ENCODE measurements at places on chromosomes 4 and X.

- DNase-seq, result no peak
Observed at GRCh38 chrX:118347131-118347530, 1.2 kb downstream of the WDR44 start.

DNA sequence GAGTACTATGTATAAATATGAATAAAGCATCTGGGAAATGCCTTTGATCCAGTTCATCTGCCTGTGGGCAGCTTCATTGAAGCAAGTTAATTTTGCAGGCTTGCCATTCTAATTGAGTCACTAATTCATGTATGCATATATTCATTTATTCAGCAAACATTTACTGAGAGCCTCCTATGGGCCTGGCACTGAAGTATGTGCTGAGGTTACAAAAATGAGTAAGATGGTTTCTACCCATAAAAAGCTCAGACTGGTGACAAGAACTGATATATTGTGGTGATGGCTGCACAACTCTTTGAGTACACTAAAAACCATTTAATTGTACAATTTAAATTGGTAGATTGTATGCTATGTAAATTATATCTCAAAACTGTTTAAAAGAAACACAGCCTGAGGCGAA is 1.1 kb upstream of the MRPL1 start:
- no peak for DNase-seq

DNA sequence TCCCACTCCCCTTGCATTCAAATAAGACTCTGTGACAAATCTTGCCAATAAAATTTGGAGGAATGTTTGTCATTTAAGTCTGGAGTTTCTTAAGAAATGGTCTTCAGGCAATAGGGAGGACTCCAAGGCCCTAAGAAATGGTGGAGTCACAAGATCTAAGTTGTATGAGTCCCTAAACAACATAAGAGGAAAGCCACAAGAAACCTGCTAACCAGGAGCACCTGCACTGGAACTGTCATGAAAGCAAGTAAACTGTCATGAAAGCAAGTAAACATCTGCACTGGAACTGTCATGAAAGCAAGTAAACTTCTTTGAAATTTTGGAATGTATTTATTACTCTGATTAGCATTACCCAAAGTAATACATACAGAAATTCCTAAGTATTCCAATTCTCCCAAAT is 3.5 kb downstream of the CNOT6L start:
- no peak for DNase-seq

DNA sequence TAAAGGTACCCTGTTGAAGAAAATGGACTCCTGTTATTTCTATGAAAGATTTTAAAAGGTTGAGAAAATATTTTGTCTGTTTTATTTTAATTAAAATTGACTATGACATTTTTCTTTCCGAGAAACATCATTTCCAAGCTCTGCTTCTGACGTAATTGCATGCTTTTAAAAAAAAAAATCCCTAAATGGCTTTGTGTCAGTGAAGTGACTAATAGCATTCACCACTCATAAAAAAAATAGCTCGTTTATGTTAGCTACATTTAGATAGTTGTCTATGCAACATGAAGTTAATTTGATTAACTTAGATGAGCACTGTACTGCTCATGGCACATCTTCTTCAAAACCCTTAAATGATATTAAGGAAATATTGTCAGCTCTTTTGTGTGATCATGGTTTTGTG is 105.1 kb upstream of the KLHL13 start:
- no peak for DNase-seq

DNA sequence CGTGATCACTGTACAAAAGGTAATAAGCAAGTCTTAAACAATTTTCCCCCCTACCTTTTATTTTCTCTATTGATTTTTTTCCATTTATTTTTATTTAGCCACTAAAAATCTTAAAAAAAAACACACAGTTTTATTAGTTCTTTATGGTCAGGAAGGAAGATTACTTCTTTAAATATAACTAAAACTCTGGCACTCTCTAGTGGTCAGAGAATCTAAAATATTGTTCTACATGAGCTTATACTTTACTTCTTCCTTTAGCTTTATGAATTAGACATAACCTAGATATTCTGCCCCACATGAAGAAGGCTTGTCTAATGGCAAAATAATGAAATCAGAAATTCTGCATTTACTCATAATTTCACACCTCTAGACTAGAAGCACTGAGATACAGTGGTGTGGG is 135.2 kb downstream of the PDE5A start:
- no peak for DNase-seq

DNA sequence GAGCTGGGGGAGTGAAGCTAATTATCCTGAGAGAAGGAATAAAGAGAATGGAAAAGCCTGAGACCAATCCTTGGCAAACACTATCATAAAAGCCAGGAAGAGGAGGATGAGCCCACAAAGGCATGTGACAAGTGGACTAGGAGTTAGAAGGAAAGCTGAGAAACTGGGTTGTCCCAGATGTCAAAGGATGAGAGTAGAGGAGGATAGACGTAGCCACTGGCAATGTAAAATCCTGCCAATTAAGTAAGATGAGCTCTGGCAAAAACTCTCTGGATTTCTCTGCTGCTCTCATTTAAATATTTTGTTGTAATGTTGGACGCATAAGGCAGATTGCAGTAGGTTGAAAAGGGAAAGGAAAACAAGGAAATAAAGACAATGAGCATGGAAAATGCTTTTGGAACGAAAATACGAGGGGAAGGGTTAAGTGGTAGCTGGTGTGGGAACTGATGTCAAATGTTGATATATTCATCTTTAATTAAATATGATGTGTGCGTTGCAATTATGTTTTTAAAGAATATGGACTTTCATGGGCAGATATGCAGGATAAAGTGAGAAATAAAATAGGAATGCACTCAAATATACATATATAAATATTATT is 14.2 kb upstream of the VEGFC start:
- no peak for DNase-seq

DNA sequence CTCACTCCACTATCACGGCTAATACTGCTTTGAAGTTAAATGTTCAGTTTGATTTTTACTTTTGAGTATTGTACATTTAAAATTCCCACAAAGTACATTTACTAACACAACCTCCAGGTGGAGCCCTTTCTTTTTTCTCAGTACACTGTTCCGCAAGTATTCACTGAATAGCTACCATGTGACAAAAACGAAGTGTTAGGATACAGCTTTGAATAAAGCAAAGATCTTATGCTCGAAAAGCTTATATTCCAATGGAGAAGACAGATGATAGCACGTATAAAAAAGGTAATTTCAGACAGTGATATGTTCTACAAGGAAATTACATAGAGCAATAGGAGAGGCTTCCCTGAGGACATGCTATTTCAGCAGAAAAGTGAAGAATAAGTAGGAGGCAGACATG is 60.7 kb upstream of the ABCG2 start:
- peak; percentile 59 for DNase-seq

GRCh38 chrX:81957900-81958545 is 756.1 kb downstream of the SH3BGRL start:
- no peak for DNase-seq

DNA sequence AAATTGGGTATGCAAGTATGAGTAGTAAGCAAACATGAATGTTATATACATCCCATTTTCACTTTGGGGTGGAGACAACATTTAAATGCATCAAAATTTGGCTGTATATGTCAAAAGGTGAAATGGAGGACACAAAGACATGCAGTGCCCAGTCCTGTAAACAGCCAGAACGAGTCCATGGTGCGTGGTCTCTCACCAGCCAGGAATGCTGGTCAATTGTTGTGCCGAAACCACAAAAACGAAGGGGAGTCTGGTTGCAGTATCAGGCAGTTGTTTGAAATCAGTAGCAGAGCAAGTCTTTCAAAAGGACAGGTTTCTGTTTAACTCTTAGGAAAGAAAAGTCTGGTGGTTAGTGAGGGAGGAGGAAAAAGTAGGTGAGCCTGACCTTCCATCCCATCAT is 22.3 kb upstream of the RNF150 start:
- DNase-seq, result no peak

GRCh38 chrX:53281963-53282695 is 745 bp upstream of the IQSEC2 start:
- peak; percentile 73 for DNase-seq

DNA sequence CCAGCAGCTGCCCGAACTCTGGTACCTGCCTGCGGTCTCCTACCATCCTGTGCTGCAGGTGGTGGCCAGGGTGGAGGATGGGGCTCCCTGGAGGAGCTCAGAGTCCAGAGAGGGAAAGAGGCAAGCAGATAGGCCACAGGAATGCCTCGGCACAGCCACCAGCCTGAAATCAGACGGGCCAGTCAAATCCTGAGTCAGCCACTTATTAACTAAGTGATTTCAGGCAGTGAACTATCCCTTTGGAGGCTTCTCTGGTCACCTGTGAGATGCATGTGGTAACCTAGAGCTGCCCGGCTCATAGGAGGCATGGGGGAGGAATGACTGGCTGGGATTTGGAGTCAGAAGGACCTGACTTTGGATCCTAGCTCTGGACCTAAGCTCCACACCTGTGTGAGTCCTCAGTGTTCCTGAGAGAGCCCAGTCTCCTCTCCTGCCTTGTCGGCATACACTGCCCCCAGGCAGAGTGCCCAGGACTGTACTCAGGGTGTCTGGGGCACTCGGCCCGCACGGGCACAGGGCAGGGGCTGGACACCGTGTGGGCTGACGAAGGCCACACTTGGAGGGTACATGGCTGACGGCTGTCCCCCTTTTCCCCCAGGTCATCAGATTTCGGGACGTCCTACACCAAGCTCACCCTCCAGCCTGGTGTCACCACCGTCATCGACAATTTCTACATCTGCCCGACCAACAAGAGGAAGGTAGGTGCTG is 96.4 kb upstream of the PSAPL1 start:
- no peak for DNase-seq

GRCh38 chr4:161188578-161188977 is 975.2 kb downstream of the FSTL5 start:
- no peak for DNase-seq

- no peak for DNase-seq
Observed at GRCh38 chr4:164949448-164950143, 27.9 kb downstream of the TRIM61 start.

GRCh38 chrX:111784667-111785066 is 91.3 kb upstream of the TRPC5OS start:
- DNase-seq, result no peak

GRCh38 chrX:65838674-65839073 is 171.2 kb downstream of the MSN start:
- DNase-seq, result no peak

DNA sequence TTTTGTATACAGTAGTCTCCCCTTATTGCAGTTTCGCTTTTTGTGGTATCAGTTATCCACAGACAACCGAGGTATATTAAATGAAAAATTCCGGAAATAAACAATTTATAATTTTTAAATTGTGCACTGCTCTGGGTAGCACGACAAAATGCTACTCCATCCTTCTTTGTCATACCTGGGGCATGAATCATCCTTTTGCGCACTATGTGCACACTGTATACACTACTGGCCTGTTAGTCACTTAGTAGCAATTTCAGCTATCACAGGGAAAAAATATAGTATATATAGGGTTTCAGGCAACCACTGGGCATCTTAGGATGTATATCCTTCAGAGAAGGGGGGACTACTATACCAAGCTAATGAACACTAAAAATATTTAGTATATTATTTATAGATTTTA is 198.8 kb upstream of the FAT4 start:
- DNase-seq, result no peak

- no peak for DNase-seq
Observed at GRCh38 chr4:59537246-59537886, 1662.8 kb upstream of the ADGRL3 start.

DNA sequence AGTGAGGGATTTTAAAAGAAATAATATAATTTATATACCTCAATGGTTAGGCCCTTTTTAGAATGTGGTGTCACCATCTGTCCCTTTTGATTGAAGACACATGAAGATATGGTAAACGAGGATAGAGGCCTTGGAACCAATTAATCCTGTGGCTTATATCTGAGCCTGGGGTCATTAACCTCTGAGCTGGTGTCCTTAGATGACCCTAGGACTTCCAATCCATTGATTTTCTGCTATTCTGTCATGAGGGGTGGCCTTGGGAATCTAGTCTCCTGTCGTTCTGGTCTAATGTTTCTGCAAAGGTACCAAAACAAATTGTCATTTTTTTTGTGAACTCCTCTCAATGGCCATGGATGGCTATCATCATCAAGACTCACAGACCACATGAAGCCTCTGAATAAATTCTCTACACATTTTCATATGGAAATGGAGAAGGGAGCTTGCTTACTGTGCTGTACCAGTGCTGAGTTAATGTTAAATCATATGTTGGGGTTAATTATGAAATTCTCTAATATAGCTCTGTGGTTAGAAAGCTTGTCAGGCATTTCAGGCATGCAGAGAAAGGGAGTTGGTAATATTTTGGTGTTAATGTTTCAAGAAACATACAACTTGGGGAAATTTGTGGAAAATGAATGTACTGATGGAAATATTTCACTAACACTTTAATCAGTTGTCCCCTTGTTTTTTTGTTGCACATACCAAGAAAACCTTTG is 204.2 kb upstream of the IL15 start:
- DNase-seq, result no peak

- DNase-seq, result no peak
Observed at GRCh38 chr4:92232566-92232965, 71.2 kb upstream of the GRID2 start.

- no peak for DNase-seq
Observed at GRCh38 chr4:112322866-112323265, 25.7 kb downstream of the ALPK1 start.

DNA sequence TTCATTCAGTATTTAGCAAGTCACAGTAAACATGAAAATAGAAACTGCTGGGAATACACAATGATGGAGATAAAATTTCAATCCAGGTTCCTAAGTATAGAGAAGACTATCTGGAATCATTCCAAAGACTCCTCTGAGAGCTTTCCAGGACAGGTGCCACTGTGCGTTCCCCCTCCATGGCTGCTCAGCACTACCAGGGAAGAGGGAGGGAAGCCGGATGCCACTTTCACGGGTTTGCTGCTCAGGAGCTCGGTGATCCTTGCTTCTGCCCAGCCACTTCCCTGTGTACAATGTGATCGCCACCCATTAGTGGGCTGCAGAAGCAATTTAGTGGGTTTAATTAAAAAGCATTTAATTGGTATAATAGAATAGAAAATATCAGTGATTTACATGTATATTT is 94.5 kb downstream of the FNIP2 start:
- peak; percentile 56 for DNase-seq

DNA sequence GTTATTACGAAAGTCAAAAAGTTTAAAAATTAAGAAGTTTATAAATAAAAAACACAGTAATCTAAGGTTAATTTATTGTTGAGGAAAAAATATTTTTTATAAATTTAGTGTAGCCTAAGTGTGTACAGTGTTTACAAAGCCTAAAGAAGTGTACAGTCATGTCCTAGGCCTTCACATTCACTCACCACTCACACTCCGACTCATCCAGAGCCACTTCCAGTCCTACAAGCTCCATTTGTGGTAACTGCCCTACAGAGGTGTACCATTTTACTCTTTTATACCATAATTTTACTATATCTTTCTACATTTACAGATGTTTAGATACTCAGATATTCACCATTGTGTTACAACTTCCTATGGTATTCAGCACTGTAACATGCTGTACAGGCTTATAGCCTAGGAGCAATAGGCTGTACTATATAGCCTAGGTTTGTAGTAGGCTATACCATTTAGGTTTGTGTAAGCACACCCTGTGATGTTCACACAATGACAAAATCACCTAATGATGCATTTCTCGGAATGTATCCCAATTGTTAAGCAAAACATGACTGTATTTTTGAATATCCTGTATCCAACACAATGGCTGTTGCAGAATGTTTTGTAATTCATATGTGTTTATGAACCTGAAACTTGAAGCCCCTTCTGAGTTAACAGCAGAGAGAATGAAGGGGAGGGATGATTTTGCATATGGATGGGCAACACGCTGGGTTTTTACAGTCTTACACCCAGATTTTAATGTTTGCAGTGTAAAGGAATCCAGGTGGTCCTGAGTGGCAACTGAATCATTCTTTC is 3.1 kb downstream of the PPBP start:
- no peak for DNase-seq
